ENCODE measurements at places on chromosomes 12 and 14.

- DNase-seq, result peak; percentile 87
Measured at GRCh38 chr12:88934163-88934747, 354.0 kb upstream of the KITLG start.

DNA sequence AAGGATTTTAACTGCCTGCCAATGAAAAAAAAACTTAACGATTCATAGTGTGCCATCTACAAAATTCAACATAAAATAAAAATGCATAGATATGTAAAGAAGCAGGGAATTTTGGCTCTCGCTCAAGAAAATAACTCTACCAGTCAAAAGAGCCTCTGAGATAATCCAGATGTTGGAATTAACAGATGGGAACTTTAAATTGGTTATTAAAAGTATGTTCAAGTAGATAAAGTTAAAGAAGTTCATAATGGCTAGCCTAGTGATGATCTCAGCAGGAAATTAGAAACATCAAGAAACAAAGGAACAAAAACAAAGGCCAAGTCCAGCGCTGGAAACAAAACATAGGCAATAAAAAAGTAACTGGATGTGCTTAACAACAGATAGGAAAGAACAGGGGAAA lies 23.1 kb downstream of the PIK3C2G start:
- DNase-seq, result no peak

DNA sequence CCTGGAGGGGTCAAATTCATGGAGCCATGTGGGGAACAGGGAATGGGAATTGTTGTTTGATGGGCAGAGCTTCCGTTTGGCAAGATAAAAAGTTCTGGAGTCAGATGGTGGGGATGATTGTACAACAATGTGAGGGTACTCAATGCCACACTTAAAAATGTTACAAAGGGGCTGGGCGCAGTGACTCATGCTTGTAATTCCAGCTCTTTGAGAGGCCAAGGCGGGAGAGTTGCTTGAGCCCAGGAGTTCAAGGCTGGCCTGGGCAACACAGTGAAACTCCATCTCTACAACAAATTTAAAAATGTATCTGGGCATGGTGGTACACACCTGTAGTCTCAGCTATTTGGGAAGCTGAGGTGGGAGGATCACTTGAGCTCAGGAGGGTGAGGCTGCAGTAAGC lies 66.0 kb upstream of the DIO3 start:
- DNase-seq, result no peak

- no peak for DNase-seq
Measured at GRCh38 chr14:55587847-55588246, 7.8 kb downstream of the KTN1 start.

DNA sequence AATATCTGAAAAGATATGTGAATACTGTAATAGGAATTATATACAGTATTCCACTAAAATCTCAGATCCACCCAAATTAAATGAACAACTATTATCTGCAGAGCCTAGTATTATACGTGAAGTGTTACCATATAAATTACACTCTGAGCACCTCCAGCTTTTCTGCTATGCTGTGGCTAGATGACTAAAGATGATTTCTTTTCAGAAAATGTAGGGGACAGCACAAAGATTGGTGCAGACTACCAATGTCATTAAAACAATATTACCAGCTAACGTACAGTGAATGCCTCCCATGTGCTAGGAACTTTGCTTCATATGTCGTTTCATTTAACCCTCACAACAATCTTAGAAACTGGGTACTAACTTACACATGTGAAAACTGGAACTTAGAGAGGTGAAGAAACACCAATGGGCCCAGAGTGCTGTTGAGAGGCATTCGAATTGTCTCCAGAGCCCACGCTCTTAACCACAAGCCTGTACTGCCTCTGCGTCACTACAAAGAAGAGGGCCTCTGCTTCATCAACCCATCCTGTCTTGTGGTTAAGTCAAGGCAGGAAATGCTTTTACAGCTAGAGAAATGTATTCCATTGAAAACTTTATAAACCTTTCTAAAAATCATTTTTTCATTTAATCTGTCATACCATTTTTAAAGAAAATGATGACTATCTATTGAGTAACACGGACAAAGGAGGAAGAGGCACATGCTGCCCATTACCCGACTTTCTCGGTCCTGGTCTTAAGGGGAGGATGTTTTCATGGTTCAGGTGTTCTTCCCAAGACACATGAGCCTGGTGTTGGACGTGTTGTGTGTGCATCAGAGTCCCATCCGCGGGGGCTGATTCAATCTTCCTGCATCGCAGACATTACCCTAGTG lies 1.3 kb downstream of the GPR65 start:
- DNase-seq, result no peak

DNA sequence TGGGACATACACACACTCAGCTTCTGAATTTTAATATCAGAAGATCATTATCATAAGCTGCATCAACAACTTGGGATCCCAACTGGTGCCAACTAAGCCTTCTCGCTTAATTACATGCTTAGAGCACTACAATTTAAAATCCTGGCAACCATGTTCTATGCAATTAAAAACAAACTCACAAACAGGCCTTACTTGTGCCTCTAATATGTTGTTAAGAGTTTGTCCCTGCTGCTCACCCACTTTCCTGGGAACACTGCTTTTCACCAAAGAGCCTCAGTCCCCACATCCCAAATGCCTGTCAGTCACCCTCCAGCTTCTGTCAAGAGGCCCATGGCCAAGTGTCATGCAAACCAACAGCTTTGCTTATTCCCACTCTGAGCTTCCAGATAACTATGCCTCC lies 69.7 kb downstream of the TTC9 start:
- no peak for DNase-seq

DNA sequence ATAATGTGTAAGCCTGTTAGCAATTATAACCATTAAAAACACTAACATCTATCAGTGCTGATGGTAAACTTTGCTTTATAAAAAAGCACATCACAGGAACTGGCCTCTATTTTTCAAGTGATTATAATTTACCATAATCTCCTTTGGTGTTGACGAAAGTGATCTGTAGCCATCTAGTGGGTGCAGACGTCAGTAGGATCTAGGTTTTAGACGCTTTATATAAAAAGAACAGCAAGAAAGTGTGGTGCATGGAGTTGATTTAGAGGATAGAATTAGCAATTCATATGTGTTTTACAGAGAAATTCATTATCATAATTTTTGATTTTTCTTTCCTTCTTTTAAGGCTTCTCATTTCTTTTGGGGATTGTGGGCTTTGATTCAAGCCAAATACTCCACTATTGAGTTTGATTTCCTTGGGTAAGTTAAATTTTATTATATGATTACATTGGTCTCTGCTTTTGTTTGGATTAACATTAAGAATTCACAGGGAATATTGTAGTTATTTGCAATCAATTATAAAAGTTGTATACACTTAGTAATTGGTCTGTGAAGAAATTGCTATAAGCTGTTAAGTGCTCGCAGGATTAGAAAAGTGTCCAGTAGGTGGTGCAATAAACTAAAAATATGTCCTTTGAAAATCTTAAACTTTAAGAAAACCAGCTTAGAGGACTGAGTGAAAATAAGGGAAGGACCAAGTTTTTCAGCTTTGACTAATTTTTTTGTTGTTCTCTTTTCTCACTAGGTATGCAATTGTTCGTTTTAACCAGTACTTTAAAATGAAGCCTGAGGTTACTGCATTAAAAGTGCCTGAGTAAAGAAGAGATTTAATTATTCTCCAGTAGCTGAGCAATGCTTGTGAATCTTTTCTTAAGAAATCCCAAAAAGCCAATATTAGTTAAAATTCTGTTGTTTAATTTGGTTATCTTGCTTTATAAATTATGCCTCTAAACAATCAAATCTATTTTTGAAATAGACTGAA lies 59.5 kb downstream of the ETNK1 start:
- DNase-seq, result peak; percentile 59

GRCh38 chr12:93573552-93574223 lies 1.2 kb downstream of the SOCS2 start:
- DNase-seq, result no peak

- no peak for DNase-seq
Measured at GRCh38 chr14:89841851-89842250, 112.7 kb downstream of the EFCAB11 start.

DNA sequence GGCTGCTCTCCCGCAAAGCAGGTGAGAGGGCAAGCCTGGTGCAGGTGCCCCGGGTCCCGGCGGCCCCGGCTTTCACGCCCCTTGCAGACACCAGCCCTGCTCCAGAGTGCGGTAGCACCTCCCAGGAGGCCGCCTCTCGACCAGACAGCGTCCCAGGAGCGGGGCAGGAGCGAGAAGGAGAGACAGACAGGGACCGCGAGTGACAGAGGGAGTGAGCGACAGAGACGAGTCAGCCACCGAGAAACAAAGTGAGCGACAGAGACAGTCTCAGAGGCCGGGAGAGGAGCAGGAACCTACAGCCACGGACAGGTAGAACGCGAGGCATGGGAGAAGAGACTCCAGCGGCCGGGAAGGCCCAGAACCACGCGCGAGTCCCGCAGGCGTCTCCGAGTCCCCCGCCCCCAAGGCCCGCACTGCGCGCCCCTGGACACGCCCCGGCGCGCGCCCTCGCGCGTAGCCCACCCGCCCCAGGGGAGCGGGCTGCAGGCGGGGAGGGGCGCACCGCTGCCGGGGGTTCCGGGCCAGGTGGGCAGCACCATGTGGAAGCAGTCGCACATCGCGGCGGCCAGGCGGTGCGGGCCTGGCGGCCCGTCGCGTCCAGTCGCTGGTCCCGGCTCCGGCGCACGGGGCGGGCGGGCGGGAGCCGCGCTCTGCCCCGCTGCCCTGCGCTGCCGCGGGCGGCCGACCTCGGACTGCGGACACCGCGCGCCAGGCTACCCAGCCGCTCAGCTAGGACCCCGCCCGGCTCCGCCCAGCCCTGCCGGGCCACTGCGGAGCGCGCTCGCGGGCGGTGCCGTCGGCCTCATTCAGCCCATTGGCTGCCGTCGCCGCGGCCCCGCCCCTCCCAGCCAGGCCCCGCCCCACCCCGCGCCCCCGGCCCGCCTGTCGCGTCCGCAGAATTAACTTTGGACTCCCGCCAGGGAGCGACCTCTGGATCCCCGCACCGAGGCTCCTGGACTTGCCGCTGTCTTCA lies at the start of gene AHNAK2:
AHNAK2 (minus strand) TSS at position 694 of the 973 bp plus-strand sequence; CDS start at position 557, 137 bp downstream.
- peak; percentile 81 for DNase-seq

DNA sequence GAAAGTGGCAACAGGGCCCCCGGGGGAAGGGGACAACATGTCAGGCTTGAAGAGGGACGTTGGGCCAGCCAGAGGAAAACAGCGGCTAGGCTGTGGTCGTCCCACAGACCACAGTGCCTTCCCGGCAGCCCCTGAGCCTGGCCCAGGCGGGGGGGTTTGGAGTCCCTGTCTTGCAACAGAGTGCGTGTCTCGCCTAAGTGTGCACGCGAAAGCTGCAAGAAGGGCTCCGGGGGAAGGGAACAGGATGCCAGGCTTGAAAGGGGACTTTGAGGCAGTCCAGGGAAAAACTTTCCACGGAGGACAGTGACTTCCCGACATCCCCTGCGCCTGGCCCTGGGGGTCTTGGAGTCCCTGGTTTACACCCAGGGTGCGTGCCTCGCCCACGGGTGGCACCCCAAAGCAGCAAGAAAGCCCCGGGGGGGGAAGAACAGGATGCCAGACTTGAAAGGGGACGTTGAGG lies 157.5 kb upstream of the ALG10B start:
- DNase-seq, result no peak

- no peak for DNase-seq
Measured at GRCh38 chr12:107541001-107541705, 144.4 kb upstream of the PWP1 start.

- no peak for DNase-seq
Measured at GRCh38 chr12:121468499-121468801, 68.5 kb downstream of the RNF34 start.

DNA sequence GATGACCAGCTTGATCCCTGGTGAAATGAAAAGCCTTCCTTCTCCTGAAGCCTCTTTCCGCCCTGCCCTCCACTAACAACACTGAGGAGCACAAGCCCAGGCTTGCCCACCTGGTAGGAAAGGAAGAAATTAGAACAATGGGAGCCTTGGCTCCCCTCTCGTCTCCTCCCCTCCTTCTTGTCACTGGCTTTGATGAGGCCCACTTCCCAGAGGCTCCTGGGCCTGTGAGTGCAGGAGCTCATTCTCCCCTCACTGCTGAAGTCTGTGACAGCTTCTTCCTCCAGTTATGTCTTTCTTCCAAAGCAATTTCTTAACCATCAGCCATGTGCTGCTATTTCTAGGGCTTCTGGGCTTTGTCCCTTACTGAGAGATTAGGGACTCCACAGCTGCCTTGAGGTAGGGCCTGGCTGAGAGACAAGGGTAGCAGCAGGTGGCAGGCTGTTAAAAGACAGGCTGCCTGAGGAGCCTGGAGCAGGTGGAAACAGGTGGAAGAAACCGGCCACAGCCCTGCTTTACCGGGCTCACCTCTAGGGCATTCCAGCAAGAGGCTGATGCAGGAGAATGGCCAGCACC lies 53.6 kb upstream of the SRSF5 start:
- DNase-seq, result peak; percentile 33

DNA sequence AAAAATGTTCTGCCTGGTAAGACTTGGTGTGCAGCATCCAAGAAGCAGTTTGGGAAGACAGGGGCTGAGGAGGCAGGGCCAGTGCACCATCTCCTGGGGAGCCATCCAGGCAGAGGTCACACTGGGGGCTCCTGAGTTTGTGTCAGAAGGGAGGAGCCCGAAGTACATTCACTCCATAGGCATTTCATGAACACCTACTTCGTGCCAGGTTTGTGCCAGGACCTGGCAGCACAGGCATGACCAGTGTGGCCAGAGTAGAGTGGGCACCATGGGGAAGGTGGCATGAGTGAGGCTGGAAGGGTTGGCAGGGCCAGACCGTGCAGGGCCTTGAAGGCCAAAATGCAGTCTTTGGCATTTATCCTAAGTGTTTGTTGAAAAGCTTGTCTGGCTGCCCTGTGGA lies 86.5 kb upstream of the RIN3 start:
- no peak for DNase-seq

GRCh38 chr12:26027401-26027800 lies 68.9 kb downstream of the RASSF8 start:
- no peak for DNase-seq
